Fibroblast of skin of scalp (primary cell): ENCODE measurements at places on chromosomes 2 and 18.

DNA sequence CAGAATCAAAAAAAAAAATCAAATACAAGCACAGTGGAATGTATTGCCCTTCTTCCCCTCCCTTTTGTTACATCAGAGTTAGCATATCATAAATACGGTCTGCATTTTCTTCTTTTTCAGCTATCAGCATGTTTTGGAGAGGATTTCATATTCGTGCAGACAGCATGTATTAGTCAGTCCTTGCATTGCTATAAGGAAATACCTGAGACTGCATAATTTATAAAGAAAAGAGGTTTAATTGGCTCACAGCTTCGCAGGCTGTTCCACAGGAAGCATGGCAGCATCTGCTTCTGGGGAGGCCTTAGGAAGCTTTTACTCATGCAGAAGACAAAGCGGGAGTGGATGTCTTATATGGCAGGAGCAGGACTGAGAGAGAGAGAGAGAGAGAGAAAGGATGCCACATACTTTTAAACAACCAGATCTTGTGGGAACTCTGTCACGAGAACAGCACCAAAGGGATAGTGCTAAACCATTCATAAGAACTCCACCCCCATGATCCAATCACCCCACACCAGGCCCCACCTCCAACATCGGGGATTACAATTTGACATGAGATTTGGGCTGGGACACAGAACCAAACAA lies 8.9 kb downstream of the IL1B start:
- DNase-seq = peak; percentile 49

- DNase-seq = no peak
Observed at GRCh38 chr2:27582129-27582694, 630 bp upstream of the ZNF512 start.

GRCh38 chr2:50712569-50712968 lies 319.4 kb downstream of the NRXN1 start:
- DNase-seq = no peak

- peak; percentile 46 for DNase-seq
Observed at GRCh38 chr2:69979902-69980807, 18.7 kb upstream of the ASPRV1 start.

- DNase-seq = peak; percentile 81
Observed at GRCh38 chr18:48975817-48976649, 25.3 kb upstream of the SMAD7 start.

DNA sequence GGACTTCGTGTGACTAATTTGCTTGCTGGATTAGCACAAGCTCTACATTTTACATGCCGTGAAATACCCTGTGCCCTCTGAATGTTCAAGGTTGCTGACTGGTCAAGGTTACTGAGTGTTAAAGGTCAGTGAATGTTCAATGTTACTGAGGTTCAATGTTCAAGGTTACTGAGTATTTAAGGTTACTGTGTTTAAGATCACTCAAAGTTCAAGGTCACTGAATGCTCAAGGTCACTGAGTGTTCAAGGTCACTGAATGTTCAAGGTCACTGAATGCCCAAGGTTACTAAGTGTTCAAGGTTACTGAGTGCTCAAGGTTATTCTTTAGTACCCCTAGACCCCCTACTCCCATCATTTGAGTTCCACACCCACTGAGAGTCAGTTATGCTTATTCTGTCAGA lies 277.6 kb downstream of the CLIP4 start:
- DNase-seq = no peak
